Ammon's horn (tissue), 1 donor: ENCODE measurements at places on chromosomes 12 and 14.

- DNase-seq: no peak
Measured at GRCh38 chr14:53743371-53743770, 213.3 kb downstream of the BMP4 start.

DNA sequence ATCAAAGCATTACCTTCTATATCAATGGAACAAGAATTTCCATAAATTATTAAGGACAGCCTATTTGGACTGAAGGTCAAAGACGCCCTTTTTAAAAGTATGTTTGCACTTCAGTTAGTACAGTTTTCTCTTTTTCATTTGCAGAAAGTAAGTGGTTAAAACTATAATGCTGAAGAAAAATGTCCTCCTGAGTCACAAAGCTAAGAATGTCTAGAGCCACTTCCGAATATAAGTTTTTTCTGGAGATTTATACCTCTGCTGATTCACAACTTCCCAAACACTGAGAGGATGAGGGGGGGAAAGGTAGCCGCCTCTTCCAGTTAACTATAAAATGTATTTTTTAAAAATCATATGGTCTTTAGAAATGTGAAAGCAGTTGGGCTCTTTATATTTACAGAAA lies 84.9 kb downstream of the DUSP6 start:
- no peak for DNase-seq

GRCh38 chr14:75904311-75904710 lies 77.5 kb downstream of the TGFB3 start:
- DNase-seq: no peak

GRCh38 chr12:62799766-62800406 lies 135.1 kb downstream of the PPM1H start:
- DNase-seq: no peak

- no peak for DNase-seq
Measured at GRCh38 chr12:8057839-8058238, 8.3 kb downstream of the C3AR1 start.

GRCh38 chr12:41510470-41510869 lies 322.4 kb downstream of the PDZRN4 start:
- no peak for DNase-seq

- peak; percentile 20 for DNase-seq
Measured at GRCh38 chr12:45648070-45648469, 81.4 kb upstream of the ARID2 start.

DNA sequence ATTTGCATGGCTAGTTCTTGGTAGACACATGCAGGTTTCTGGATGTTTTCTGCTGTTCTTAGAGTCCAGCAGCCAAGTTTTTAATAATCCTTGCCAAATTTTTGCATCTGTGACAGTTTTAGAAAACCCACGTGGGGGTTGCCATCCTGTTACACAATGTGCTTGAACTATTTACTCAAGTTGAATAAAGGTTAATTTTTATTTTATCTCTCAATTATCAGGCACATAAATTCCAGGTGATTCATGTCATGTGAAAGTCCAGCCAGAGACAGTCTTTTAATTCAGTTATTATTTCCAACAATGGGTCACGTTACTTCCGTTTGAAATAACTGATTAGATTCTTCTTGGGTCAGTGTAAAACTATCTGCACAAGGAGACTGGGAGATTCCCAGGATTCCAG lies 15.7 kb downstream of the MYRFL start:
- DNase-seq: no peak

DNA sequence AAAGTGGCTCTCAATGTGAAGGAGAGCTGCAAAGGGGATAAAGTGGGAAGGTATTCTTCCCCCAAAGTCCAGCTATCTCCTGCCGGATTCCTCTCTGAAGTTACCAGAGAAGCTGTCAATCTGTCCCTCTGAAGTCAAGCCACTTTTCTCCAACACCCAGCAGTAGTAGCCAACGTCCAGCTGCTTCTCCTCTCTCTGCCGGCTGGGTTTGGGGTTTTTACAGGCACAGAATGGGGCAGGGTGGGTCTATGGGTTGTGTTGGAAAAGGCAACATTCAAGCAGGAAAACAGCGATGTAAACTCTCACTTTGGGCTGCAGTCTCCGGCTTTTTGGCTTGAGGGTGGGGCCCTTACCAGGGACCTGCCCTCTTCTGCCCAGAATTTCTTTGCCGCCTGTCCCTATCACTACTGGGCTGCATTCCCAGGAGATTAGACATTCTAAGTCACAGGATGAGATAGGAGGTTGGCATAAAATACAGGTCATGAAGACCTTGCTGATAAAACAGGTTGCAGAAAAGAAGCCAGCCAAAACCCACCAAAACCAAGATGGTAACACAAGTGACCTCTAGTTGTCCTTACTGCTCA lies 16.3 kb downstream of the CAPZA3 start:
- no peak for DNase-seq

- no peak for DNase-seq
Measured at GRCh38 chr12:131363841-131364495, 346.9 kb upstream of the SFSWAP start.

DNA sequence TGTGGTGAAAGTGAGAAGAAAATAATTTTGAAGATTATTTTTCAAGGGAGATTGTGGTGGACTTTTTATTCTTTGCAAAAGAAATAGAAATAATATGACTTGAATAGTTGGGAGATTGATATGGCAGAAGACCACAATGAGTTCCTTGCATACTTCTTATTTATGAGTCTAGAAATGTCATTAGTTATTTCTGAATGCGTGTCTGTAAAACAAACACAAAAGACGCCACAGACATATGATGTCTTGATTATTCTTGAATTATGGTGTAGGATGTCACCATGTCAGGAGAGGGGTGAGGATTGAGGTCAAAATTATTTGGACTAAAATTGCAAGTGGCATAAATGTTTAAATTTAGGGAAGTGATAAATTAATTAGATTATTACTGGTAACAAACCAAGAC lies 440.7 kb upstream of the PDE3A start:
- no peak for DNase-seq

DNA sequence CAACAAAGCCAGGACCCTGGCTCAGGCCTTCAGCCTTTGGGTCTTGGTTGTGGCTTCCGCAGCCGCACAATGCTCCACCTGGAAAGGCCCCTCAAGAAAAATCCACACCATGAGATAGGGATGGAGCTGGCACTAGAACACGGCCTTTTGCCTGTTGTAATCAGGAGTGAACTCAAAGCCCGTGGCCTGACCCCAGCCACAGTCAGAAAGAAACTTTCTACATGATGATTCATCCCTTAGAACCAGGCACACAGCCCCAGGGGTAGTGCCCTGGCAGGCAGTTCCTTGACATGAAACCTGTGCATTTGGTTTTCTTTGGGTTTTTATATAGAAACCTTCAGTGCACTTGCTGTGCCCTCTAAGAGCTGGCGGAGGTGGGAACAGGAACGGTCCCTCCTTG lies 5.1 kb downstream of the CLMN start:
- DNase-seq: no peak

- no peak for DNase-seq
Measured at GRCh38 chr14:104643306-104643705, 38.7 kb upstream of the TMEM179 start.

- DNase-seq: no peak
Measured at GRCh38 chr12:92369636-92370035, 224.0 kb upstream of the BTG1 start.

GRCh38 chr12:118033323-118033722 lies 16.8 kb downstream of the RFC5 start:
- no peak for DNase-seq

- DNase-seq: no peak
Measured at GRCh38 chr14:33979613-33980276, 28.9 kb upstream of the EGLN3 start.
